ENCODE measurements at places on chromosomes 2 and 18. TPM values are rescaled to one million over a fixed set of nuclear protein-coding genes. Genes with fewer than 3 reads are reported as not detected.

Gene SERPINB4
- 0.44 TPM for total RNA-seq

Gene MYO1B
- 28.8 TPM for total RNA-seq

Gene CD302
- total RNA-seq, result 13.9 TPM

Gene TFCP2L1
- 58.9 TPM for total RNA-seq

Gene CABYR
- total RNA-seq, result 0.76 TPM

GRCh38 chr2:216776066-216776850 lies 80.9 kb upstream of the IGFBP5 start:
- no peak overlapping the region for H3K4me3 ChIP-seq
- no peak for DNase-seq
- H3K4me1 ChIP-seq, result no peaks in the 10 kb centered on the region
- H3K27ac ChIP-seq, result no peak overlapping the region
- H3K36me3 ChIP-seq, result no peaks in the 10 kb centered on the region
- no peaks in the 10 kb centered on the region for H3K27me3 ChIP-seq

DNA sequence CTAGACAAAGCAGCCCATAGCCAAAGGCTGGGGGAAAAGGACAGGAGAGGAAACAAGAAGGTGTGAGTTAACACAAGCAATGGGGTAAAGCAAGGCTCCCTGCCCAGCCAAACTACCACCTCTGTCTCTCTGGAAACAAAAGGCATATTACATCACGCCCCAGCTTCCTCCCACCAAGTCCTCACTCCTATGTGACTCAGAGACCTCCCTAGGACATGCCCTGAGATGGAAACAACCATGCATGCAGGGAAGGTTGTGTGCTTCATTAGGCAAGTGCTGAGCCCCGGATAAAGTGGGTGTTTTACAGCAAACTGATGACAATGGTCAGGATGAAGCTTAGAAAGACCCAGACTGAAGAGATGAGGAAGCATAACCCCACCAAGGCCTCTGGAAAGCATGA lies 9.0 kb upstream of the ATRAID start:
- H3K27me3 ChIP-seq, result no peaks in the 10 kb centered on the region
- H3K27ac ChIP-seq, result no peak overlapping the region

DNA sequence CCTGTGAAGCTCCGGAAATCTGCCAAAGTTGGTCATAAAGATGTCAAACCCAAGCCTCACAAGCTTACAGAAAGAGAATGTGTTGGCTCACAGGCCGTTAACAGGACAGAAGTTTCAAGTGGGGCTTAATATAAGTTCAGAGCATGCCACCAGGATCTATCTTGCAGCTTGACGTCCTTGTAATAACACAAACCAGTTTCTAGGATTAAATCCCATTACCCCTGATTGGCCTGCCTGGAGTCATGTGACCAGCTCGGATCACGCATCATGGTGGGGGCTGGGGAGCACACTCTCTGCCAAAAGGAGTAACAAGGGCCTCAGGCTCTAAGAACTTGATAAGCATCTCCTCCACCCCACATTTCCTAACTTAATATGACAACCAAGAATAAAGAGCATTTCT lies 38.9 kb upstream of the SCG2 start:
- H3K4me3 ChIP-seq, result no peak overlapping the region
- no peaks in the 10 kb centered on the region for H3K27me3 ChIP-seq
- no peak for DNase-seq
- H3K4me1 ChIP-seq, result no peaks in the 10 kb centered on the region

GRCh38 chr18:57738078-57738477 lies 65.0 kb downstream of the ATP8B1 start:
- no peak overlapping the region for H3K4me3 ChIP-seq
- H3K27ac ChIP-seq, result peak overlapping the region; percentile 5
- no peaks in the 10 kb centered on the region for H3K36me3 ChIP-seq
- no peak for DNase-seq

DNA sequence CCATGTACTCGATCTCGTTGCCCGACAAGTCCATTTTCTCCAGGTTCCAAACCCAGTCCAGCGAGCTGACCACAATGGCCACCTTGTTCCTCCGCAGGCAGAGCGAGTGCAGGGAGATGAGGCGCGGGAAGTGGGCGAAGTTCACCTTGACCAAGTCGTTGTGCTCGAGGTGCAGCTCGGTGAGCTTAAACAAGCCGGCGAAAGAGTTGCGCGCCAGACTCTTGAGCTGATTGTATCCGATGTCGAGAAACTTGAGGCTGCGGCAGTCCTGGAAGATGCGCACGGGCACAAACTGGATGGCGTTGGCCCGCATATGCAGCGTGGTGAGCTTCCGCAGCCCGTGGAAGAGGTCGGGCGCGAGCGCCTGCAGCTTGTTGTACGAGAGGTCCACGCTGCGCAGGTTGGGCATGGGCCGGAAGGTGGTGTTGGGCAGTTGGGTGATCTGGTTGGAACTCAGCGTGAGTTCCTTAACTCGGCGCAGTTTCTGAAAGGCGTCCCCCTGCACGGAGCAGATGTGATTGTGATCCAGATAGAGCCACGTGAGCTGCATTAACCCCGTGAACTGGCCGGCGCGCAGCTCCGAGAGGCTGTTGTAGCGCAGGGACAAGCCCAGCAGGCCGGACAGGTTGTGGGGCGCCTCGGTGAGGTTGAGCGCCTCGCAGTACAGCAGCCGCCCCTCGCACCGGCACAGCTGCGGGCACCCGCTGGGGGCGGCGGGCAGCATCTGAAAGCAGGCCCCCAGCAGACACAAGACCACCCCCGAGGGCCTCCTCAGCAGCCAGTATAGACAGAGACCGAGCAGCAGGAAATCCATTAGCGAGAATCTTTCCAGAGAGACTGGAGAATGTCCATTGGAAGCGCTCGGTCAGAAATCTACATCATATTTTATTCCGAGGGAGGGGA lies 1.3 kb downstream of the LRRTM1 start:
- H3K4me3 ChIP-seq, result peak overlapping the region; percentile 9
- peaks cover 18% of the 10 kb centered on the region for H3K4me1 ChIP-seq
- no peak overlapping the region for H3K27ac ChIP-seq
- no peaks in the 10 kb centered on the region for H3K36me3 ChIP-seq
- no peak for DNase-seq

DNA sequence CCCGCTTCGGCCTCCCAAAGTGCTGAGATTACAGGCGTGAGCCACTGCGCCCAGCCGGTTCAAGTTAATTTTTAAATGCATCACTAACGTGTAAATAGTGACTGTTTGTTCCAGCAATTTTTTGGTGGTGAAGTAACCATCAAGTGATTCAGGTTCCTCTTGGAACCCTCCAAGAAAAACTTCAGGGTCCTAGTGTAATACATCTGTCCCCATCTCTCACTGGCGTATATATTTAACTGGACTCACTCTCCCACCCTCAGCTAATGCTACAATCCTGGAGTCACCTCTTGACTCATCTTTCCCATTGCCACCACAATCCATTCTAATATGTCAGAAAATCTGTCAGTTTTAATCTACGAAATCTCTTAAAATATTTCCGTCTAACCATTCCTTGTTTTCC lies 10.3 kb downstream of the SULT1C4 start:
- no peaks in the 10 kb centered on the region for H3K4me1 ChIP-seq
- no peak overlapping the region for H3K27ac ChIP-seq
- no peak for DNase-seq
- H3K36me3 ChIP-seq, result no peaks in the 10 kb centered on the region

DNA sequence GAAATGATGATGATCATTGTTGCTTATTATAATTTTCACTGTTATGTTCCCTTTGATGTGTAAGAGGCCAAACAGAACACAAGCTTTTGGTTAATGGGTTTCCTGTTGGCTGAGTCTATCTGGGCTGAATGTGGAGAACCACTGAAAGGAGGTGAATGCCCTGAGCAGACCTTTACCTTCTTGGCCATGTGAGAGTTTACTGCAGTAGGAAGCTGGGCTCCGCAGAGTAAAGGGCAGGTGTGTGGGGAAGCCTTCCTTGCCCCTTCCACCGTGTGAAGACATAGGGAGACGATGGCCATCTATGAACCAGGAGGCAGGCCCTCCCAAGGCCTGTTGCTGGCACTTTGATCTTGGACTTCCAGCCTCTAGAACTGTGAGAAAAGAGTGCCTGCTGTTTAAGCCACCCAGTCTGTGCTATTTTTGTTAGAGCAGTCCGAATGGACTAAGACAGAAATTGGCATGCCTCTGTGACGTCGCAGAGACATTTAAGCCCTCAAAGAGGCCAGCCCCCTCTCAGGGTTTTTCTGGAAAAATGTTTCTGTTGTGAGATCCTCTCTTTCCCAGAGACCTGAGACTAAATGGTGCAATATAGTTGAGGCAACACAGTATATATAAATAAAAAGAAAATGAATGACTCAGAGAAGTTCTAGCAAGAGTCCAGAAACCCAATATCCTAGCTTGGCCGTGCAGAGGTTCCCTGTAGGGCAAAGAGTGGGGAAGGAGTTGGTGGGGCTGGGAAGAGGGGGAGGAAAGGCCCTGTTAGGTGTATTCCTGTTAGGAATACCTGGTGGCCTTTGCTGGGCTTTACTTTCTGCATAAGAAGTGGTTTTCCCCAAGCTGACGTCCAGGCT lies 121.9 kb upstream of the LGALSL start:
- H3K4me3 ChIP-seq, result no peak overlapping the region
- no peak overlapping the region for H3K27ac ChIP-seq
- no peaks in the 10 kb centered on the region for H3K27me3 ChIP-seq

DNA sequence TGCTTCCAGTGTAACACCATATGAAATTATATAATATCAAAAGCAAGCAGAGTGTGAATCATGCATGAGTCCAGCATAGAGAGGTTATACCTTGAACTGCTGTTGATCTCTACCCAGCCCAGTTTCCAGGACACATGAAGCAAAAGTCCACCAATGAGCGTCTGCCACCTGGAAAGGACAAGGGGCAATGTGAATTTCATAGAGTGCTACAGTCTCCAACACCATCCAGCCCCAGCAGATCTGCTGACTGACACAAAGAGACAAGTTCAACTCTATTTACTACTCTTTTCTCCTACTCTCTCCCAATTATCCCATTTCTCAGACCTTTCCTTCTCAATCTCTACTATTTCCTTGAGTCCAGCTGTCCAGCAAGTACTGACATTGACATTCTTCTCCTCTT lies 31.8 kb upstream of the RIOK3 start:
- no peak for DNase-seq
- H3K36me3 ChIP-seq, result no peaks in the 10 kb centered on the region
- no peak overlapping the region for H3K4me3 ChIP-seq
- H3K27me3 ChIP-seq, result no peaks in the 10 kb centered on the region

DNA sequence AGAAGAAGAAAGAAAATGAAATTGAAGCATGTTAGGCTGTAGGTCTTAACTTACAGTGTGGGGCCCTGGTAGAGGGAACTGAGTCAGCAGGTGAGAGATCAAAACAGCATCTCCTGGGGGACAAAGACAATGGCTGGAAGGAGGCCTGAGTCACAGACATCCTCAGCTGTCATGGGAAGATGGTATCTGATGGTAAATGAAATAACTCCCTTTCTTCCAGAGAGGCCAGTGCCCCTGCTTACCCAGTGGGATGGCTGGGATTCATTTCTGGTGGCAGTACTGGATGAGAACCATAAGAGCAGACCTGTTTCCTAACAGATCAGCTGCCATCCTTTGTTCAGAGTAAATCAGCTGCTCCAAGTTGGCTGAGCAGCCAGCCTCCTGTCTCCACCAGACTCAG lies 251.3 kb upstream of the EPAS1 start:
- no peak overlapping the region for H3K4me3 ChIP-seq
- no peak for DNase-seq
- no peak overlapping the region for H3K27ac ChIP-seq

DNA sequence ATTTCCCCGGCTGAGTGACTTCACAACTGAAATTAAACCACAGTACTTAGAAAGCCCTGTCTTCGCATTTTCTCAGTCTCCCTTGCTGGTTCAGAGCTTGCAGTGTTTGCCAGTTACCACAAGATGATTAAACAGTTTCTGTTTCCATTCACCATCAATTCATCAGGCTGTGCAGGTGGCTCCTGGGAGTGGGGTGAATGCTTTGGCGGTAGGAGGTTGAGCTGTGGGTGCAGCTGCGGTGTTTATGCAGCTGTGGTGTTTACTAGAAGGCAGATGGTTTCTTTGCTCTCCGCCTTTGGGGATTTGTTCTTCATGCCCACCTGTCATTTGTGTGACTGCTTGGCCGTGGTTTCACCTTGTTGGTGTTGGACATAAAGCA lies 16.1 kb downstream of the ACOXL start:
- no peak overlapping the region for H3K27ac ChIP-seq
- no peaks in the 10 kb centered on the region for H3K4me1 ChIP-seq
- H3K36me3 ChIP-seq, result no peaks in the 10 kb centered on the region
- H3K27me3 ChIP-seq, result peaks cover 19% of the 10 kb centered on the region

DNA sequence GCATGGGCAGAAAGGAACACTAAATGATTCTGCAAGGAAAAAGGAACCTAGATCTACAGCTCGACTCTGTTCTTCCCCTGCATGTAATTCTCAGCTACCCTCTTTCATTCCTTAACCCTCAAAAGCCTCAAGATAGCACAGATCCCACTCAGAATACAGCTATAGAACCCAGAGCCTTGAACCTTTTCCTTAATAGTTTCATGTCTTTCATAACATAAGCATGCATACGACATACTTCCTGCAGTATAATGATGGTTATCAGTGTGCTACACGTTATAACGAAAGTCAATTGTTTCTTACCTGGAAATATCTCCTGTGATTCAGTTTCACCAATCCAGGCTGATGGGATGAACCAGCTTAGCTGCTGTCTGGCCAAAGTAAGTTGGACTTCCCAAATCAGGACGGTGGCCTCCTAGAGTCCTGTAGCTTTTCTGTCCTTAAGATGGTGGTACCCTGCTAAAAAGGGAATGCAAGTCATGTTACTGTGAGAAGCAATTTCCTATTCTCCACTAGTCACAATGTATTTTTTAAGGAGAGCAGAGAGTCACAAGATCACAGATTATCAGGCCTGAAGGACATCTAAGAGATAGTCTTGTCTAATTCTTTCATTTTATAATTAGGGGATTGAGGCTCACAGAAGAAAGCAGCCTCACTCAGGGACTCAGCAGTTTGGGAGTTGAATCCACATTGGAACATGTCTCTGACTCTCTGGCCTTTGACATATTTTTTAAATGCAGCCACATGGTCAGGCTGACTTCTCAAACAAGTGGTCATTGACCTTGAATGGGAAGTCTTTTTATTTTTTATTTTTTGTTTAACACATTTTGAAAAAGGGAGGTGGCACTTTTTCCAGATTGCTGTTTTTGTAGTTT lies 41.8 kb downstream of the CYRIA start:
- H3K27me3 ChIP-seq, result no peaks in the 10 kb centered on the region
- no peak for DNase-seq
- H3K4me3 ChIP-seq, result no peak overlapping the region
